ENCODE measurements at places on chromosomes 6 and 20.
A peak's percentile ranks its signal among the peaks of the same experiment; 100 is the strongest.

GRCh38 chr6:29447670-29448069, 8.6 kb downstream of the OR10C1 start:
- no peak for DNase-seq

GRCh38 chr6:10411131-10411970, 3.5 kb downstream of the TFAP2A start:
- DNase-seq: no peak

DNA sequence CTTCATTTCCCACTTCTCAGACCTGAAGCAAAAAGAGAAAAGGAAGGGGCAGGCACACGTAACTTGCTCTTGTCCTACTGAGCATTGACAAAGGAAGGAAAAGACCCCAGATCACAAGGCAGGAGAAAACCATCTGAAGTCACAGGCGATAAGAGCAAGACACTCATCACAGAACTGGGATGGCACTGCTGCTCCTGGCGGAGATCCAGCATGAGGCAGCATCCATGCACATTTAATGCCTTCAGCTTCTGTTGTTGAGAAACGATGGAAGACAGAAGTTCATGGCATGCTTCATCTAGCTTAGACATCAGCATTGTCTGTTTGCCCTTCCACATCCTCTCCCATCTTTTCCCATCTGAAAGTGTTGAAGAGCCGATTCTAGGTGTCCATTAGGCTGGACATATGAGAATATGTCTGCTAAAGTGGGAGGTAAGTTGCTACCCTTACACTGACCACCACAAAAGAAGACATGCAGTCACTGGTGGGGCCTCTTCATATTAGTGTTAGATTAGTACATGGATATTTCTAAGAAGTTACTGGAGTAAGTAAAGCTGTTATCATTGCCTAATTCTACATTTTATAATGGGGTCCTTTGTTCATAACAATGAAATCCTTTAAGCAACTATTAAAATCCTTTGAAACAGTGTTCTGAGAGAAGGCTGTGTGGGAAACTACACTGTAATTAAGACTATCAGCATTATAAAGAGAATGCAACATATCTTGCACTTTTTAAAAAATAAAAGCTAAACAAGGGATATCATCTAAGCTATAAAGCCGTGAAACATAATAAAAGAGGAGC, 618.5 kb downstream of the C6orf118 start:
- no peak for DNase-seq

DNA sequence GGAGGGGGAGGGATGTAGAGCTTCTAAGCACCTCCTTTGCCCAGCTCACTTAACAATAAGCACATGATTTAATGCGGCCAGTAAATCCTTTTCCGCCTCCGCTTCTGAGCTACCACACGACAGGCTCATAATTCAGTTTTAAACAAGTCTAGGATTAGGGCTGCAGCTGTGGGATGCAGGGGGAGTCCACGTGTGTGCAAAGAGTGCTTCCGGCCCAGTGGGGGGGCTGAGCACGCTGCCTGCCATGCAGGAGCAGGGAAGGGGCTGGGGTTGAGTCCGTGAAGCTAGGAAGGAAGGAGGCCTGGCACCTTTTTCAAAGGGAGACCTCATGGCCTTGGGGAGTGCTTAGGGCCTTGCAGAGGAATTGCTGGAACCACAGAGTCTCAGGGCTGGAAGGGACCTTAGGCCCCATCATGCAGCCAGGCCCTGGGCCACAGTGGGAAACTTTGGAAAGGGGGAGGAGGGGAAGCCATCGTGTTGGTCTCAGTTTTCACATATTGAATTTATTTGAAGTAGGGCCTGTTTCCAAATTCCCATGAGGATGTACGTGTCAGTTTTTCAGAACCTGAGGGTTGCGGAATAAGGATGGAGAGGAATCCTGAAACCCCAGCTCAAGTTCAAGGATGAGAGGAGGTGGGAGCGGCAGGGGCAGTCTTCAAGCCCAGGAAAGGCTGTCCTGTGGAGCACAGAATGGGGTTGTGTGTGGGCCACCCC, 96.1 kb downstream of the VEGFA start:
- no peak for DNase-seq

- no peak for DNase-seq
Measured at GRCh38 chr6:113779656-113780055, 77.5 kb upstream of the MARCKS start.

DNA sequence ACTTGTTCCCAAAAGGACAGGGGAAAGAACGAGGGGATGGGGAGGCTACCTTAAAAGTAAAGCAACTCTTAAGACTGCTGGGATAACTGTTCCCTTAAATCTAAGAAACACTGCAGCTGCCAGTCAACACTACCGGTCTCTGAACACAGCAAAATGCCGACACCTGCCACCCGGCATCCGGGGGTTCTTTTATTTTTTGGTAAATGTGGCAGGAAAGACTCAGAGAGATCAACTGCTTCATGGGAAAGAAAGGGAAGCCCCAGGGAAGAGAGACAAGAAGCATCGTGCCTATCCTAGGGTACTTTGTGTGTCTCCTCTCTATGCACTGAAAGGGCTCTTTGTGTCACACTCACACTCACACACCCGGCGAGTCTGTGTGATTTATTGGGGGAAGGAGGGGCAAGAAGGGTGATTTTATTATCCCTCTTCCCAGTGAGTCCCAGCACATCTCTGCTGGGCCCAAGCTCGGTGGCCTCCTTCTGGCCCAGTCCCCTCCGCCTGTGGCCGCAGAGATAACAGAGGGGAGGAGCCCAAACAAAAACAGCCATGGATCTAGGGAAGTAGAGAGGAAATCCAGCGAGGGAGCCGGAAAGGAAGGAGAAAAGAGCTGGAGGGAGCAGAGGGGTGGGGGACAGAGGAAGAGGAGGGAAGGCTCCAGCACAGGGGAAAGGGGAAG, 1.4 kb downstream of the FYN start:
- peak; percentile 55 for DNase-seq

DNA sequence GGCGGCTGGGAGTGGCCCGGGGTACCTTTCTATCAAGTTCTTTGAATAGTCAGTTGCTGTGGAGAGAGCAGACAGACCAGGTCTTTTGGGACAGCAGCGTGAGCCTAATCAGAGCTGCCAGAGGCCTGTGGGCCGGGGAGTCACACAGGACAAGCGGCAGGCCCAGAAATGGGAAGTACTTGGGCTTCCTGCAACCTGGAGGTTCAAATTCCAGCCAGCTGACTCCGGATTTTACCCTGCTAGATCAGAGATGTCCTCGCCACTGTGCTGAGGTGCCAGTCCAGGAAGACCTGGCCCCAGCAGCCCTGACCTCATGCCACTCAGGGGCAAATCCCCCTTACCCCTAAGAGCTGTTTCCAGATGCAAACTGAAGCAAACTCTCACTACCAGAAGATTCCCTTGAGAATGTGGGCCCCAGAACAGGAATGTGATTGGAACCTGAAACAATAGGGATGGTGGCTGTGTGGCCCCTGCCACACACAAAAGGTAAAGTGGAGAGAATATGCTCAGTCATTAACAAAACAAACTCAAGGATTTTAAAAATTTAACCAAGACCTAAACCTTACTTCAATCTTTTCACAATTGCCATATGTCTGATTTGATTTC, 9.7 kb downstream of the BEND3 start:
- no peak for DNase-seq

DNA sequence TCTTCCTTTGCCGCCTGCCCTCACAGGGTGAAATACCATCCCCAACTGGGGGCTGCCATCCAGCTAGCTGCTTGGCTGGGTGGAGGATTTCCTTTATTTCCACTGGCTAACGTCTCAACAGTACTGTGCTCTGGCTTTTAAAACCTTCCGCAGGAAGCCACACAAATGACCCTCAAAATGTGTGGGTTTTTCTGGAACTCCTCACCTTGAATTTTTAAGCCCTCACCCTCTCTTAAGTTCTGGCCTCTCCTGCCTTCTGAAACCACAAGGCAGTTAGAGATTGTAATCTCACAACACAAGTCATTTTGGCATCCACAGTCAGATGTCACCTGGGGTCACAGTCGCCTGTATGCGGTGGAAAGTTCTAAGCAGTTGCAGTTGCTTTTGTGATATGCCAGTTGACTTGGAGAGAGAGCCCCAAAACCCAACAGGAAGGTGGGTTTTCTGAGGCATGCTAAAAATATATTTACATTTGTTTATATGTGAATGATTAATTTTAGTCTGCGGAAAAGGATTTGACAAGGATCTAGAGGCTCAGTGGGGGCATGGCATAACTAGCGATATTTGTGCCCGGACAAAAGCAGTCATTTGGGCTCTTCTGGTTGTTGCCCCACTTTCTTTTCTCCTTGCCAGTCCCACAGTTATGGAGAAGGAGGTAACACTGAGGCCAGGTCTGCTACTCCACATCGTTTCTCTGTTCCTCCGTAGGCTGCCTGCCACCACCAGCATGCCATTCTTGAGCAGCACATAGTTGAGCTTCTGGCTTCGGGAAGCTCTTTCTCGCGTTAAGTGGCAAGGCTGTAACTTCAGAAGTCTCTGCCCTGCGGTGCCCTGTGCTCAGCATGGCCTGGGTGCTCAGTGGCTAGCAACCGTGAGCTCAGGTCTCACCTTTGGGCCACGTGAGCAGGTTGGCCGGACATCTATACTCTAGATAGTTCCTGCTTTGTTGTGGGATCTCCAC, 335.3 kb downstream of the CD83 start:
- no peak for DNase-seq

DNA sequence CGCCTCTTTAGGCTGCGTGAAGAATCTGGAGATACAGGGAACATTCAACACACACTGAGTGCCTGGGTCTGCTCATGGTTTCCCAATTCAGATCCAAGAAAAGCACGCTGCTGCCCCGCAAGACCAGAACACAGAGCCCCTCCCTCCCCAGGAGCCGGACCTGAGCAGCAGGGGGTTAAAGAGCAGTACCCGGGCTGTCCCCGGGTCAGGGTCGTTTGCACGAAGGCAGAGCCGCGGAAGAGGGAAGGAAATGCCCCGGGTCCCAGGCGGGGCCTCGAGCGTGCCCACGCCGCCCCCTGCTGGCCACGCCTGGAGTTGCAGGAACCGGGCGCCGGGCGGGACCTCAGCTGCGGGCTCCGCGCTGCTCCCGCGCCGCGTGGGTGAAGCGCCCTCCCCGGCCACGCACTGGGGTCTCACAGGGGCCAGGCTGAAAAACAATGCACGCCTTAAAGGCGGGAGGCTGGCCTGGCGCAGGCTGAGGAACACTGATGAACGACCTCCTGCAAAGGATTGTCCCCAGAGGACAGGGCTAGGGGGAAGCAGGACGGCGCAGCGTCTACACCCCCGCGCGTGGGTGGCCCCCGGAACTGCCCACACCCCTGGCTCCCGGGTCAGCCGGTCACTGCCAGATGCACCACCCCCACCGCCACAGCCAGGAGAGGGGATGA, 48.9 kb downstream of the ANKRD60 start:
- DNase-seq: peak; percentile 83

GRCh38 chr6:162777091-162777490, 49.3 kb downstream of the PACRG start:
- DNase-seq: peak; percentile 20

DNA sequence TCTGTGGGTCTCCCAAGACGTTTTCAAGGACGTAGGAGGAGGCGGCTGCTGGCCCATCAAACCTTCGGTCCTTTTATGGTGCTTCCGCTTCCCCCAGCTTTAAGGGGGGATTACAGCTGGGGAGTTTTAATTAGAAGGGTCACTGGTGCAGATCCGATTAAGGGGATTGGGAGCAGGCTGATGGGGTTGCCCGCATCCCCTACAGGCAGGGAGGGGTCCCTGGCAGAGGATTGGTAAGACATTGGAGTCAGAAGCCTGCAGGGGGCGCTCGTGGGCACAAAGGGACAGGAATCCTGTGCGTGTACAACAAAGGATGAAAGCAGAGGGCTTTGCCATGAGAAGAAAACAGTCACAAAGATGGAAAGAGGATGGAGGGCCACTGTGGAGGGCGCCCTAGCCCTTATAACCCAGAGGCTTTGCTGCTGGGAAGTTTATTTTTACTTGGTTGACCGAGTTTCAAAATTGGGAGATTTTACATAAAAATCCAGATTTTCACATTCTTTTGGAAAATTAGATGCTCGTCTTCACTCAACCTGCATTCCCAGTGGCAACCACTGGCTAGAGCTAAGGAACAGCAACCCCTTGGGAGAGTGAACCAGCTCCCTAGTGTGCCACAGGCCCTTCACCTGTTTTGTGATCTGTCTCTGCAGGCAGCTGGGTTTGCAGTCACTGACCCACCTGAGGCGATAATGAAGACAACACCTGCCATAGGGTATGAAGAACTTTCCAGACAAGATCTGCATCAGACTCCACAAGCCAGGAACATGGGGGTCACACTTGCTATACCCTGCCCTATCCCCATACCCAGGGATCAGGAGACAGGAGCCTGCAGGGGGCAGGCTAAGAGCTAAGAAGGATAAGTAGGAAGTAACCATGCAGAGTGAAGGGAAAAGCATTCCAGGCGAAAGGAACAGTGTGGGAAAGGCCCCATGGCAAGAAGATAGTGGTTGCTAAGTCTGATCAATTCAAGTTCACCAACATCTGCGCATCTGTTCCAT, 97.7 kb downstream of the KCNB1 start:
- peak; percentile 80 for DNase-seq

DNA sequence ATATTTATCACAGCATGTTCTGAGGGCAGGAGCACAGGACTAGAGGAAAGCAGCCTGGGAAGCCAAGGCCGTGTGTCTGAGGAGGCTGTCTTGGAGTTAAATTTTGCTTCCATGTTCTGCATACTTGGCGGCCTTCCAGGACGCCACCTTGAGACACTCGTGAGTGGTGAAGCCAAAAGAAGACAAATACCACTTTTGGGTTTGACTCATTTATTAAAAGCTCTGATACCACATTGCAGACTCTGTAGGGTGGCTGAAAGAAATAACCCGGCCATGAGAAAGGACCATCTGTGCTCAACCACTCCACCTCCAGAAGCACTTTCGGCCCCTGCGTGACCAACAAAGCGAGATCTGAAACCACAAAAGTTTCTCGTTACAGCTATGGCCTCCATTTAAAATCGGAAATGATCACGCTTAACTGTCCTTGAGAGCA, 120.0 kb downstream of the TMEM242 start:
- no peak for DNase-seq

DNA sequence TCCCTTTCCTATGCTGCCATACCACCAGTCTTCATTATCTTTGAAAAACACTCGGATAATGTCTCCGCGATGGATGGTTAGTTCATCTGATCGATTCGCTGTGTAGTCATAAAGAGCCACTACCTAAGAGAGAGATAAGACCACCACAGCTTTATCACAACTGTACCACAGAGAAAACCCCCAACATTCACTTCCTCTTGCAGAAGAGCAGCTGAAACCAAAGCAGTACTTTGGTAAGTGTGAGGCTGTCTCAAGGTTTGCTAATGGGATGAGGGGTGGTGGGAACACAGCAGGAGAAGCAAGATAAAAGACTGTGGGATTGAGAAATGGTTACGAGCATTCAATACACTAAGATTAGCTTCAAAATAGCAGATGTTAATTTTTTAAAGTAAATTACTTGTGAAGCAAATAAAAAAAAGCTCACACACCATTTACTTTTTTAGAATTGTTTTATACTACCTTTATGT, 142.1 kb downstream of the MYB start:
- no peak for DNase-seq

Data from left ventricle myocardium superior (tissue), 1 donor.